ENCODE measurements at places on chromosomes 2 and 18.

DNA sequence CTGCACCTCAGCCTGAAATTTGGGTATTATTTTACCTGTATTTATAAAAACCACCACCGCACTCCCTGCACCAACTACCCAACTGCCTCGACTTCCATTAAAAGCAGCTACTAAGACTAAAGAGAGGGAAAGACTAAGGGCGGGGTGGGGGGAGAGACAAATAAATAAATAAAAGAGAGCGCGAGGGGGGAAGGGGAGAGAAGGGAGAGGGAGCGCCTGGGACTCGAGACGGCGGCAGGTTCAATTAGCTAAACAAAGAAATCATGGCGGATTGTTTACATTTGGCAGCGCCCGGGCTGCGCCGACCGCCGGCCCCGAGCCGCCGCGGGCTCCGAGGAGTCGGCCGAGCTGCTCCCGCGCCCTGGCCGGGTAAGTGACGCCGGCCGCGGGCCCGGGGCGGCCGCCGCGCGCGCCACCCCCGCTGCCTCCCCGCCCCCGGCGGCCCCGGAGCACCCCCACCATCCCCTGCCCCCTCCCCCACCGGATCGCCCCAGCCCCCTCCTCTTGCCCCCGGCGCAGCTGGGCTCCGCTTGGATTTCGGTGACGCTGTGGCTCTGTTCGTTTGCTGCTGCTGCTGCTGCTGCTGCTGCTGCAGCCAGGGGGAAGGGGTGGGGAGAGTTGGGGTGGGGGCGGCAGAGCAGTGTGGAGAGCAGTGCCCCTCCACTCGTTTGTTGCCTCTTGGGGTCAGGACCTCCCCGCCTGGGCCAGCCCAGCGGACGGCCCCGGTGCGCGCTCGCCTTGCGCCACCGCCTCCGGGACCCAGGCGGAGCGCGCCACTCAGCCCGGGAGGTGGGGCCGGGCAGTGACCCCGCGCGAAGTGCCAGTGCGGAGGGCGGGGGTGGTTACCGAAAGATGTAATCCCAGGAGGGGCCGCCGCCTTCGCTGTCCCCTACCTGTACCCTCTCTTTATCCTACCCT lies 187.2 kb upstream of the FANCL start:
- DNase-seq, result peak; percentile 57

DNA sequence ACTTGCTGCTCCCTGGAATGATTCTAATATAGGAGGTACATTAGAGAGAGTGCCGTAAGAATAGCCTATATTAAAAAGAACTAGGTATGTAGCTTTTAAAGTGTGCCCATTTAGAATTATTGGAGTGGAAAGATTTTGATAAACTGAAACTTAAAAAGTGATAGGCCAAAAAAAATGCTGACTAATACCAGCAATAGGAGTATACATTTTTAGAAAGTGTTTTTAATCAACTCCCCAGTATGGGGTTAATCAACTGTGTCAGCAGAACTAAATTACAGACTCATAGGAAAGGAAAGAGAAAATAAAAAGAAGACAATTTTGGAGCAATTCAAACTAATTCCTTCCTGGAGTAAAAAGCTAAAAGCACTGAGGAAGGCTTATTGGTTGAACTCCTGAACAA lies 13.3 kb upstream of the MEIS1 start:
- DNase-seq, result no peak

GRCh38 chr18:22711192-22711685 lies 221.9 kb upstream of the RBBP8 start:
- DNase-seq, result peak; percentile 72

DNA sequence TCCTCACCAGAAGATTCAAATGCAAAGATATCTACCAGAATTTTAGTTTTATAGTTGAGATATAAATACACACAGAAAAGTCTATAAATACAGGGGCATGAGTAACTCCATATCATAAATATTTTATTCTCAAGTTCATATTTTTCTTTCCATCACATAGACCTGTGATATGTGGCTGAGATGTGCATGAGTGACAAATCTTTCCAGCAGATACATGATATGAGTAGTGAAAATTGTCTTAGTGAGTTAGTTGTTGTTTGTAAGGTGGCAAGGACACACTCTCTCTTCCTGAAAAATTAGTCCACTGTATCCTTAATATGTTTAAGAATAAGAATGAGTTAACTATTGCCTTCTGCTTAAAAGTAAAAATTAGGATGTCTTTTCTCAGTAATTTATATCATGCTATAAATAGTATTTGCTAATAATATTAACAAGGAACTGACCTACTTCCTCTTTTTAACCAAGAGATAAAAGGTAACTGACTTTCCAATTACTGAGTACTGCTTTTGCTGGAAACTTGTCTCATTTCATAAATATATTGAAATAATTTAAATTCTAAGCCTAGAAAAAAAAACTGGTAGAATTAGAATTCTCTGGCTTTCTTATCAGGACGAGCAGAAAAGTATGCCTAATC lies 85.2 kb upstream of the SESTD1 start:
- no peak for DNase-seq

GRCh38 chr18:45608400-45608799 lies 6.9 kb upstream of the SLC14A2 start:
- no peak for DNase-seq

DNA sequence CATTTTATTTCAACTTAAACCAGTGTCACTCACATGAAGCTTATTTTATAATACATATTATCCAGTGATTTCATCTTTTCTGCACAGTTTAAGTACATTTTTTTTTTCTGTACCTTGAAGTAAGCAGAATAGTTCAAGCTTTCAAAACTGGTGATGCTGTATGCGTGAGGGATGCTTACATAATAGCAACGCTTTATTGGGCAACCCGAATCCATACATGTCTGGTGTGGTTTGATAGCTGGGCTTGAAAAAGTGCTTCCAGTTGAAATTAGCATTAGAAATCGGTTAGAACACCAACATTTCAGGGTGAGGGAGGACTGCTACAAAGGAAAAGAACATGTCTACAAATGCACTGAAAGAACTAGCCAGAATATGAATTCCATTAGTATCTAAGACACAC lies 117.4 kb downstream of the MBP start:
- no peak for DNase-seq

DNA sequence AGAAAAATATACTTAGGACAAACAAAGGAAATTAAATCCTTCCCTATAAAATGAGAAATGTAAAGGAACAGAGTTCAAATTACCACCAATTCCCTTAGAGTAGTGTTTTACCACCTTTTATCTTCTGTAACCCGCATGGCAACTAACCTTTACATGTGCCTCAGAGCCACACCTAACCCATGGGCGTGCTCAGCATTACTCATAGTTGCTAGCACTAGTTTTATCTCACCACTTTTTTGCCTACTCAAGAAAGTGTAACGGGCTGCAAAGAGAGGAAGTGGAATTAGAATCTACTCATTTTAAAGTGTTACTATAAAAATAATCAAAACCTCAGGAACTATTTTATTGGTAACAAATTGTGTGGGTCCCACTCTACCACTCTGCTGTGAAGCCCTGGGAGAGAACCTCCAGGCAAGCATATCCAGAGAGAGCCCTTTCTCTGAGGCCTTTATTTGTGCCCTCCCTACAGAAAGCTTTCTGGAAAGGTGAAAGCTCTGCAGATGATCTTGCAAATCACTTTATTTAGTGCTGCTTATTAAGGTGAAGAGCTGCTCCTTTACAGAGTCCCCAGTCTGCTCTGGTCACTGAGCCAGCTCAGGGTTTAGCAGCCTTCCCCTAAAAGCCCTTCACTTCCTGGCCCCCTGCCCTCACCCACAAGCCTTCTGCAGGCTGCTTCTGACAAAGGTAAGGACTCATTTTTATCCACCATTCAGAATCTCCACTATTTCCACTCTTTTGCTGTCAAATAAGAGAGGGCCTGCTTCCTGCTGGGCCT lies 98.8 kb downstream of the TRABD2A start:
- DNase-seq, result no peak

All from urothelium cell line (cell line).